HCT116 (cell line): ENCODE measurements at places on chromosomes 16 and 17.

DNA sequence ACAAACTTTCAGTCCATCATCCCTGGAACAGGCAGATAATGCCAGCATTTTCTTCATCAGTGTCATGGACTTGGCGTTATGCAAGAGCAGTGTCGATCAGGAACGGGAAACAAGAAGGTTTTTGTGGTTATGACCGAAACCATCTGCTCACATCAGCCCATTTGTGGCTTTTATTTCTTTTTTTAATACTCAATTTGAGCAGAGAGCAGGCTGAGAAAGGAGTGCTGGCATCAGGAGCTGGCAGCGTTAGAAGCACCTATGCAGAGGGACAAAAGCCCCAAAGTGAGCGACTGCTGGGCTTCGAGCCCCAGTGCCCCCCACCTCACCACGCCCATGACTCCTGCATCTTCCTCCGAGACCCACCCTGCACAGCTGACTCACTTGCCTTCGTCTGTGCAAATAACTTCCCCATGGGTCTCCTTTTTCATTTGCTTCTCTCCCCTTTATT lies 16.2 kb upstream of the CD300E start:
- H3K4me3 ChIP-seq, result no peak overlapping the region
- H3K27me3 ChIP-seq, result peaks cover 64% of the 10 kb centered on the region
- DNase-seq, result no peak
- no peaks in the 10 kb centered on the region for H3K36me3 ChIP-seq
- H3K27ac ChIP-seq, result no peak overlapping the region

GRCh38 chr16:52301026-52301425 lies 245.9 kb downstream of the TOX3 start:
- no peak overlapping the region for H3K4me3 ChIP-seq
- H3K27ac ChIP-seq, result no peak overlapping the region
- H3K4me1 ChIP-seq, result no peaks in the 10 kb centered on the region
- no peaks in the 10 kb centered on the region for H3K36me3 ChIP-seq

- no peak overlapping the region for H3K27ac ChIP-seq
- no peak for DNase-seq
- H3K36me3 ChIP-seq, result no peaks in the 10 kb centered on the region
- H3K4me1 ChIP-seq, result no peaks in the 10 kb centered on the region
- H3K27me3 ChIP-seq, result no peaks in the 10 kb centered on the region
Observed at GRCh38 chr16:51524555-51525373, 373.7 kb upstream of the SALL1 start.

GRCh38 chr17:47816111-47816735 lies 5.4 kb downstream of the OSBPL7 start:
- no peak overlapping the region for H3K4me3 ChIP-seq
- H3K27ac ChIP-seq, result no peak overlapping the region

DNA sequence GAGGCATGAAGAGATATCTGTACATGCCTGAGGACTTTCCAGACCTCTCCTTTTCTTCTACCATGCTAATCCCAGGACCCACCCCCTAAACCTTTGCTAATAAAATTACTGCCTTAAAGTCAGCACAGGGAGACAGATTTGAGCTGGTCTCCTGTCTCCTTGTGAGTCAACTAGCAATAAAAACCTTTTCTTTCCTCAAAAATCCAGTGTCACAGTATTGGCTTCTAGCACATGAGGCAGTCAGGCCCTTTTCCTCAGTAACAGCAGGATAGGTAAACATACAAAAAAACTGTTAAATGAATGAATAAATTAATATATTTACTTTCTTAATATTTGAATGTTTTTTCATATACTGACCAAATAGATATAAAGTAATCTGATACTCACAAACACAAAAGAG lies 41.3 kb downstream of the ABCA10 start:
- H3K36me3 ChIP-seq, result no peaks in the 10 kb centered on the region
- DNase-seq, result no peak
- no peaks in the 10 kb centered on the region for H3K27me3 ChIP-seq
- no peaks in the 10 kb centered on the region for H3K4me1 ChIP-seq
